CD4-positive, alpha-beta T cell treated with Interleukin-4 for 1 hour (primary cell): ENCODE measurements at places on chromosomes 7 and 10.

DNA sequence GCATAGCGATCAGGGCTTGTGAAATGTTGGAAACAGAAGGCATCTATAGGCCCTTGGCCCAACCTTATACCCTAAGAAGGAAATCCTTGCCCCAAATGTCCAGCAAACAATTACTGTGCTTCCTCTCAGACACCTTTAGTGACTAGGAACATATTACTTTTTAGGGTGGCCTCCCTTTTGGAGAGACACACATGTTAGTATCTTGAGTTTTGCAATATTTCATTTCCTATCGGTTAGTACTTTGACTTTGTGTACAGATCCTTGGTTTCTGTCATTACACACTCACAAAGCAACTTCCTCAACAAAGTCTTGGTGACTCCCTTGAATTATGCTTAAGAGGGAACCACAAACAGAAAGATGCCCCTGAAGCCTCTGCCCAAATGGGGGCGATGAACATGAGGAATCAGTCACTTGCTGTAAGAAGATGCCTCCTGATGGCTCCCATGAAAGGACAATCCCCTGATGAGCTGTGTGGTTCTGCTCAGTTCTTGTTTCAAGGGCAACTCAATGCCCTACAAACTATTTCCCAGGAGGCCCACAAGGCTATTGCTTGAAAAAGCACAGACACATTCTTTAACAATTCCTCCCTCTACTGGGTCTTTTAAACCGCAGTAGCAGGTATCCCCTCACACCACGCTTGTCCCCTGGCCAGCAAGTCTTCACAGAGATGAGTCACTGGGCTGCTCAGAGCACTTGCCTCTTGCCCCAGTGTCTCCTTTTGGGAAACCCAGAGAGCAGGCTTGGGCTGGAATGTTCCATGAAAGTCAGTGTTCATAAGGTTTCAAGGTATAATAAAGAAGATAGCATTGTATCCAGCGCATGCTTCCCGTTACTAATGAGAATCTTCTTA is 196.2 kb downstream of the FANK1 start:
- DNase-seq, result no peak

DNA sequence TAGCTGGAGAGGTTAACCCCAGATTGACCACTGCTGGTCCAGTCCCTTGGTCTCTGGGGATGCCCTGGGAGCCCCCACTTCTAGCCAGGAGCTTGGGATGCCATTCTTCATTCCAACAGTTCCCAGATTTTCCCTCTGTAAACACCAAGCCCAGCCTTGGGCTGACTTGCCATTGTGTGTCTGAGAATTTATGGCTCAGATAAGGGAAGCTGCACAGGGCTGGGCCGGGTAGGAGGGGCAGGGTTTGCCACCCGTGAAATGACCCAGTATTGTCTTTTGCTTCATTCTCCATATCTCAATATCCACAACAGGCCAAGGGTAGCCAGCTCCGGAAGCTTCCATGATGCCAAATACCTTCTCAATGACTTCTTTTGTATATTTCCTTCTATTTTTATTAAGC is 32.1 kb downstream of the AFAP1L2 start:
- DNase-seq, result no peak

- no peak for DNase-seq
These were observed 118.2 kb upstream of the NANOS1 start for GRCh38 chr10:118911363-118911762.

DNA sequence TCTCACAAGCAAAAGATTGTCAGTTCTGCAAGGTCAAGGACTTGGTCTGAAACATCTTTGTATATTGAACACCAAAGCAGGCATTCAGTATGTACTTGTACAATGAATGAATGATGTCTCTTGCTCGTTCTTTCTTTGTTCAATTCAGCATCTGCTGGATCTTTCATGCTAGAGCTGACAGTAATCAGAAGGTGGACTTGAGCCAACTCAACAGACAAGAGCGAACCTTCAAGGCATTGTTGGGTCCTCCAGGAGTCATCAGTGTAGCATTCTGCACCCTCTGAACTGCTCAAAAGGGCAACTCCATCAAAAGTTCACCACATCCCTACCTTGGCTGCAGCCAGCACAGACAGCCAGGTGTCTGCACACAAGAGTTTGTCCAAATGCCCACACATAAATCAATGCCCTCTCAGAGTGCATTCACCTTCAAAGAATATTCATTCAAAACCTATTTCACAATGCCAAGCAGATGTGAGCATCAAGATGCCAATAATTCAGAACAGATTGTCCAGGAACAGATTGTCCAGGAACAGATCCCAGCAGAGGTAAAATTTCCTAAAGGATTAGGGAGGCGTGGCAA is 386.7 kb downstream of the CALN1 start:
- no peak for DNase-seq

DNA sequence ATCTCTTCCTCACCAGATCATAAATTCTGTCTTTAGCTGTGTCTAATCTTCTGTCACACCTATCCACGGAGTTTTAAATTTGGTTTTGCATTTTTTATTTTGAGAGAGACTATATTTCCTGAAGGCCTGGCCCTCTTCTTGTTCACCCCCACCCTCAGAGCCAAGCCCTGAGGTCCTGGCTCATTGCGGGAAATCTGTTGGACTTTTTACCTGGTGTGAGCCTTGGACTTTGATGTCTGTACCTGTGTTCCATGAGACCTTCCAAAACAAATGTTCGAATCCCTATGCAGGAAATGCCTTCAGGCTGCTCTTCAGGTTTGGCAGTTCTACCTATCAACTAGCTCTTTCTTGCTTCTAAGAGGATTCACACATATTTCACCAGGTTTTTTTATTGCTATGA is 175.2 kb upstream of the GRB10 start:
- DNase-seq, result no peak
